Activated CD4-positive, alpha-beta T cell treated with anti-CD3 and anti-CD28 coated beads, Interleukin-2, amount 10 ng/mL, durations not matched to agents 24 days and 14 days (primary cell): ENCODE measurements at places on chromosomes 7 and 10. TPM values are rescaled to one million over a fixed set of nuclear protein-coding genes. Genes with fewer than 3 reads are reported as not detected.

The GPER1 gene
- 0.09 TPM in 1 of 2 replicates, not detected in the other for total RNA-seq

DNA sequence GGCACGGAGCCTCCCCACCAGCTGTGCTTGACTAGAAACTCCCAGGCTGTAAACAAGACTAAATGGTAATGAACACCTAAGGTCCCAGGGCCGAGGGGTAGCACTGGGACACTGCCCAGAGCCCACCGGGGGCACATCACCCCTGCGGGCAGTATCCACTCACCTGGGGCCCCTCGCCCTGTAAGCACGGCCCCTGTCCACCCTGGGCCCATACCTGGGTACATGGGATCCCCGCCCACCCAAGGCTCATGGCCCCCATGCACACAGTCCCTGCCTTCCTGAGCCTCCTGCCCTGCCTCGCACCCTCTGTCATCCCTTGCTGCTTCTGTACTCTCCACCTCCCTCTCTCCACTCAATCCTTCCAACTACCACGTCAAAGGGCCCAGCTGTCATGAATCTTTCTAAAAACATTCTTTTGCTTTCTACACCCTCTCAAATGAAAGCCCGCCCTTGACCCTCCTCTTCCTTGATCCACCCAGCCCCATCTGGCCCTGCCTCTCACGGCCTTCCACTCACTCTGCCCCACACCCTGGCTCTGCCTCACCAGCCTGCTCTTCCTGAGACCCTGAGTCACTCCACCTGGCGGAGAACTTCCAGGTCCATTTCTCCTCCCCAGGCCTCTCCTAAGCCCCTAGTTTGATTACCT lies 173.1 kb downstream of the PARD3 start:
- DNase-seq = no peak

DNA sequence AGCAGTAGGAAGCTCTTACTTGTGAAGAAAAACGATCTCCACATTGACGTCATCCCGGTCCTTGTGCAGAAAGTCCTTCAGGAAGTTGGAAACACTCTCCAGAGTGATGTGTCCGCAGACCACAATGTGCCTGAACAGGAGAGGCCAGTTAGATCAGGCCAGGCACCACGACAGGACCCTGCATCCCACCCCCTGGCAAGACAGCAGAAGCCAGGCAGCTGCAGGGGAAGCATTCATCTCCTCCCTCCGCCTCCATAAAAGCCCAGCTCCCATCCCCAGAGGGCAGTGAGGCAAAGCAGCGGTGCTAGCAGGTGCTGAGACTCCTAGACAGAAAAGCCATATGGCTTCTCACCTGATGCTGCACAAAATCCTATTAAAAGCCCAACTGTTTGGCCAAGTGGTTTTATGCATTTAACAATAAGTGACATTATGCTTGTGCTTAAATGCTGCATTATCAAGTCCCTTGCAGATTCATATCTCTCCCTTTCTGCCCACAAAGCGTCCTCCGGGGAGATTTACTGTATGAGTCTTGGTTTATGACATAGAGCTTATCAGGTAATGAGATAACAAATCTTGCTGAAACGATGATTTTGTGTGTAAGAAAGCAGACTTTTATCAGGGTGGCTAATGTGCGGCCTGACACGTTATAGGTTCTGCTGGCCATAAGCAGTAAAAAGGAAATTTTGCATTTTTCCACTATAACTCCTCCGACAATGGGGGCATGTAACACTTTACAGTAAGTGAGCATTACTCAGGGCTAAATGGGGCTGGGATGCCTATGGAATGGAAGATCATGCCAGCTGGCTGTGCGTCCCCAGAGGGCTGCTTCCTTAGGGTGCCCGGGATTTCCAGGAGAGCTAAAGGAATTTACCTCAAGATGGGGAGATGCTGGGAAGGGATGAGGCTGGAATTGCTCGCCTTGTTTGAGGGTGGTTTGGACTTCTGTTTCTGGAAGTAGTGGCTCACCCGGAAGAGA lies 546.9 kb downstream of the KCNMA1 start:
- DNase-seq = no peak

GRCh38 chr7:139557857-139558581 lies 34.5 kb downstream of the CLEC2L start:
- DNase-seq = no peak

DNA sequence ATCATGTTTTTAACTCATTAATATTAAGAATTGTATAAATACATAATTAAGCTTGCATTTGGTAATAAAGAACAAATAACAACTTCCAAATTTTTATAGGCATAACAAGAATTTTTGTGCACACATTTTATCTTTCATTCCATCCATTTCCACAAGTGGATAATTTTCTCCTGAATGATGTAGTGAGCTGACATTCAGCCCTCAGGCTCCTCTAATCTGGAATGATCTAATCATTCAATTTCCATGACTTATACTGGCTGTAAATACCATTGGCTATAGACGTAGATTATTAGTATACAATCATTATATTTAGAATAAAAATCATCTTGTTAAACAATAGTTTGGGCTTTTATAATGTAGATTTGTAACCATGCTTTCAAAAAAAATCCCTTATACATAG lies 287.2 kb upstream of the GHITM start:
- DNase-seq = no peak

DNA sequence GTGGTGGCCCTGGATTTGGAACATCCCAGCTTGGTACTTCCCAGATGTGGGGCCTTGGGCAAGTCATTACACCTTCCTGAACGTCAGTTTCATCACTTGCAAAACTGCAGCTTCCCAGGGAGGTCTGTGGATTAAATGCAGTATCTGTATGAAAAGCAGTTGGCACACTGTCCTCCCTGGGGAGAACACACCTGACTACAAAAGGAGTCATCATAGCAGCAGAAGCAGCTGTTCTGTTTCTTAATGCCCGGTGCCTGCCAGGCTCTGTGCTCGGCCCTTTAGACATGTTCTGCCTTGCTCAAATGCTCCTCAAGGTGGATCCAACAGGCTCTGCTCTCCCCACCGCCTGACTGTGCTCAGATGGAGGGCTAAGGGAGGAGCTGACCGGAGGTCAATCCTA lies 31.0 kb downstream of the CDCA7L start:
- DNase-seq = no peak

DNA sequence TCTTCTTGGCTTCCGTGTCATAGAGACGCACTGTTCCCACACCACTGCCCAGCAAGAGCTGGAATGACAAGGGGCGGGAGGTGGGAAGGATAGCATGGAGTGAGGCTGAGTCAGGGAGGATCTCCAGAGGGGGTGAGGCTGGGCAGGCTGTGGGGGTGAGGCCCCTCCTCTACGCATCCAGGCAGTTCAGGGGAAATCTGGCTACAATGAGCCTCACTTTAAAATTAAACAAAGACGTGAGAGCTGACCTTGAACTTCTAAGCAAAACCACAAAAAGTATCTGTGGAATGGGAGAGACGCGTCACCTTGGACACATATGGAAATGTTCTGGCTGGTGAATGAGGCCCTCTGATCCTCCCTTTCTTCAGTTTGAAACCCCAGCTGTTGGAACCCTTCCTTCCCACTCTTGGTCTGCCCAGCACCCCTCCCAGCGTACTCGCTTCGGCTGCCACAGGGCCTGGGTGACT lies 17.7 kb downstream of the WDR91 start:
- no peak for DNase-seq

- DNase-seq = no peak
These were observed 43.4 kb upstream of the BMPER start for GRCh38 chr7:33861947-33862346.

The CFAP58 gene
- 0.16 and 0.19 TPM in 2 replicates for total RNA-seq

The NPC1L1 gene
- not detected in 2 replicates for total RNA-seq

DNA sequence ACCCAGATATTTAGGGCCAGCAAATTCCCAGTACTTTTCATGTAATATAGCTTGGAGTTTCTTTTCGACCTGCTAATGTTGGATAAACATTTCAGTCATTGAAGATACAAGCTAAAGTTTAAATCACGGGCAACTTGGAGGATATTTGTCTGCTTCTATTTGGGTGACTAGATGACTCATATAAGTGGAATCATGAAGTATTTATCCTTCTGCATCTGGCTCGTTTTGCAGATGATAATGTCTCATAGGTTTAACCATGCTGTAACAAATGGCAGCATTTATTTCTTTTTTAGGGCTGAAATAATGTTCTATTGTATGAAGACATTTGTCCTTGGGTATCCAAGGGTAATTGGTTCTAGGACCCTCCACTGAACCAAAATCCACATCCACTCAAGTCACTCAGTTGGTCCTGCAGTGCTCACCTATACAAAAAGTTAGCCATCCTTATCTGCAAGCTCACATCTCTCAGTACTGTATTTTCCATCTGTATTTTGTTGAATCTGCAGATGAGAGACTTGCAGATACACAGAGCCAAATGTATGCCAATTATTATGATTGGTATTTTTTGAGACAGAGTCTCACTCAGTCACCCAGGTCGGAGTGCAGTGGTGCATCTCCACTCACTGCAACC lies 187.2 kb upstream of the CSTF2T start:
- DNase-seq = no peak

The GFRA1 gene
- not detected in 2 replicates for total RNA-seq

GRCh38 chr10:84263716-84264115 lies 18.9 kb downstream of the RGR start:
- DNase-seq = no peak

DNA sequence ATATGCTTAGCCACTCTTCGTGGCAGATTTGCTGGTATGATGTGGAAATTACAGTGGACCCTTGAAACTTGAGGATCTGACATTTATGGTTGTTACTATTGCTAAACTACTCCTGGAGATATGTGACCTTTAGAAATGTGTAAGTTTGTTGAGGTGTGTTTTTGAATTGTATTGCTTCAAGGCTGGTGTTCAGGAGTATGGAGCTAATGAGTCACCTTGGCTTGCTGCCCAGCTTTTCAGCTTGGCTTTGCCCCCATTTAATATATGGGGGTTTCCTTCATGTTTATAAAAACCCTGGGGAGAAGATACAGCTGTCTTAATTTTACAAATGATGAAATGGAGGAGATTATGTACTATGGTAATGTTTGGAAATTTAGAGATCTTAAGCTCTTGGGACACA lies 11.6 kb downstream of the HBP1 start:
- DNase-seq = no peak

GRCh38 chr7:144622745-144623144 lies 213.1 kb downstream of the TPK1 start:
- DNase-seq = no peak

DNA sequence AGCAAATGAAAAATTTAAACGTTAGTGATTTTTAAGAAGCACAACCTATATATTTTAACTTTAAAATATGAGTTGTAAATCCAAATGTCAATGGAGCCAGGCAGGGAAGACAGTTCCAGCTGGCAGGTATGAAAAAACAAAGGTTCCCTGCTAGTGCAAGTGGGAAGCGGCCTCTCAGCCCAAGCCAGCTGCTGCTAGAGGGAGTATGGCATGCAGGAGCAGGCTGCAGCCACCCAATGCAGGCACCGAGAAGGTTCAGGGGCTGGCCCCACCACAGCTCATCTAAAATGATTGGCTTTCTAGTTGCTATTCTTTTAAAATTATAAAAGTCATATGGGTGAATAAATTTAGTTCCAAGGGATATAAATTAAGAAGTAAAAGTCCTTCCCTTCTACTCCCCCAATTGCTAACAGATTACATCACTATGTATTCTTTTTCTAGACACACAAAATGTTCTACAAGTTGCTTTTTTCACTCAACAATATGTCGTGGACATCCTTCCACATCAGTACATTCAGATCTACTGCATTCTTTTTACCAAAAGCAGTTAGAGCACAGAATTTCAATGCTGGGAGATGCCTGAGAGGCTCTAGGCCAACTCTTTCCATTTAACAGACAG lies 69.3 kb downstream of the SGMS1 start:
- DNase-seq = no peak

GRCh38 chr10:45500304-45500703 lies 126.3 kb downstream of the ALOX5 start:
- no peak for DNase-seq

The OR2A42 gene
- not detected in 2 replicates for total RNA-seq

The AOAH gene
- total RNA-seq = 17.6 and 17.8 TPM in 2 replicates

The TYW1B gene
- total RNA-seq = 3.3 and 4.2 TPM in 2 replicates

The IL15RA gene
- 24.4 and 25.5 TPM in 2 replicates for total RNA-seq

GRCh38 chr7:124881981-124882380 lies 47.6 kb downstream of the POT1 start:
- no peak for DNase-seq

The GNAT3 gene
- total RNA-seq = not detected in 2 replicates

The MYO1G gene
- 283 and 290 TPM in 2 replicates for total RNA-seq

DNA sequence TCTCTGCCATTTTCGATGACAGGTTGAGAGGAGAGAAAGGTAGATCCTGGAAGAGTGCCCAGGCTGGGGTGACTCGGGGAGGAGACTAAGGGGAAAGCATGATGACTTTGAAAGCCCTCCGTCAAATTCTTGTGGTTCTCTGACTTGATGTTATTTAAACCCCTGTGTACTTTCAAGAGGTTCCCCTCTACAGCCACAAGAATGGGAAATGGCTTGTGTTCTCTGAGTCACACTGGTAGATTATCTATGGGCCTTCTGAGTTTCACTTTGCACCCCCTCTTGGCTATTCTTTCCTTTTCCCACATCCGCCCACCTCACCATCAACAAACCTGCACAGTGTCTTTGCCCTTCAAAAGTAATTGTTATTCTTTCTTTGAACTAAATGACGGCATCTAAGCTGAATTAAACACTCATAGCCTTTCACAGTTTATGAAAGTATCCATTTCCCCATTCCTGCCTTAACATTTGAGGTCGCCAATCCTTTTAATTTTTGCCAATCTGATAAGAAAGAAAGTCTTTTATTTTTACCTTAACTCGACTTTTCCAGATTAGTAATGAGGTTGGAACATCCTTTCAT lies 24.1 kb downstream of the PRF1 start:
- DNase-seq = peak; percentile 90

The CALML5 gene
- not detected in 2 replicates for total RNA-seq

GRCh38 chr10:79356104-79356503 lies 8.8 kb downstream of the PPIF start:
- DNase-seq = no peak

The PRKG1 gene
- total RNA-seq = not detected in 2 replicates
